ENCODE measurements at places on chromosomes 3 and 15. TPM values are rescaled to one million over a fixed set of nuclear protein-coding genes. Genes with fewer than 3 reads are reported as not detected.

Gene CSPG5
- 1.3 TPM for total RNA-seq

Gene SLC33A1
- total RNA-seq, result 18.7 TPM

Gene MFGE8
- 388 TPM for total RNA-seq

Gene KBTBD13
- total RNA-seq, result 0.02 TPM

Gene EXD1
- total RNA-seq, result not detected

Gene CPEB1
- 3.4 TPM for total RNA-seq

Gene CPB1
- not detected for total RNA-seq

Gene PLA2G4B
- total RNA-seq, result 1.1 TPM

Gene PPP2R3A
- 3.2 TPM for total RNA-seq

Gene CLDN1
- 28.6 TPM for total RNA-seq

Gene AADACL2
- not detected for total RNA-seq

Gene GOLIM4
- total RNA-seq, result 16.7 TPM

Gene SMCO1
- not detected for total RNA-seq

Gene NANOGP8
- total RNA-seq, result not detected

Gene MCTP2
- not detected for total RNA-seq

Gene QRICH1
- 42.2 TPM for total RNA-seq

Gene B3GALNT1
- 0.11 TPM for total RNA-seq

Gene GOLGA8O
- total RNA-seq, result 0.19 TPM

Gene CADM2
- total RNA-seq, result 0.23 TPM

Gene HCN4
- total RNA-seq, result 0.21 TPM

Gene CP
- total RNA-seq, result 6.5 TPM

Gene PSMA4
- total RNA-seq, result 402 TPM

Gene CILP
- 0.08 TPM for total RNA-seq

Gene ARHGAP11A
- total RNA-seq, result 66.2 TPM

Gene FEZF2
- total RNA-seq, result not detected

Gene CTDSPL2
- total RNA-seq, result 17.7 TPM

Gene LRRK1
- 25.4 TPM for total RNA-seq

Gene KNG1
- not detected for total RNA-seq

Gene SIDT1
- 0.19 TPM for total RNA-seq

Gene TGM4
- total RNA-seq, result 0.05 TPM

Gene BCHE
- 1.1 TPM for total RNA-seq

Gene GOLGA8M
- total RNA-seq, result not detected

Gene MUC20
- 0.59 TPM for total RNA-seq

Gene SAMMSON
- total RNA-seq, result not detected

Gene PRTG
- 12.5 TPM for total RNA-seq

Gene CHRM5
- 0.05 TPM for total RNA-seq

Gene CPLX3
- not detected for total RNA-seq

Gene EOMES
- total RNA-seq, result 1.3 TPM

Gene LDHAL6B
- total RNA-seq, result not detected

Gene SHC4
- 1.1 TPM for total RNA-seq

Gene CCDC71
- 15.3 TPM for total RNA-seq

Gene ATP2B2
- total RNA-seq, result 0.24 TPM

Gene UROC1
- not detected for total RNA-seq

Gene NR2E3
- 0.18 TPM for total RNA-seq

Gene EBLN2
- 0.38 TPM for total RNA-seq

Gene SPTBN5
- total RNA-seq, result 0.25 TPM

Gene GUCA1C
- total RNA-seq, result not detected

Gene PIF1
- 21.1 TPM for total RNA-seq

Gene CTXN2
- total RNA-seq, result 0.02 TPM

Gene SUMF1
- 21.2 TPM for total RNA-seq

Gene ZBTB20
- total RNA-seq, result 0.75 TPM

Gene ANKRD63
- total RNA-seq, result 0.20 TPM

Gene NT5DC2
- total RNA-seq, result 91.5 TPM

Gene ZNF860
- 1.0 TPM for total RNA-seq

Gene CHRD
- 0.12 TPM for total RNA-seq

All from A549 treated with DMSO at 1 μM for 4 hours (cell line).